Tongue (tissue), 3 donors: ENCODE measurements at places on chromosomes 2 and 18. TPM values are rescaled to one million over a fixed set of nuclear protein-coding genes. Genes with fewer than 3 reads are reported as not detected.

GRCh38 chr18:57649556-57650500 is 28.2 kb upstream of the NARS1 start:
- DNase-seq = no peak

DNA sequence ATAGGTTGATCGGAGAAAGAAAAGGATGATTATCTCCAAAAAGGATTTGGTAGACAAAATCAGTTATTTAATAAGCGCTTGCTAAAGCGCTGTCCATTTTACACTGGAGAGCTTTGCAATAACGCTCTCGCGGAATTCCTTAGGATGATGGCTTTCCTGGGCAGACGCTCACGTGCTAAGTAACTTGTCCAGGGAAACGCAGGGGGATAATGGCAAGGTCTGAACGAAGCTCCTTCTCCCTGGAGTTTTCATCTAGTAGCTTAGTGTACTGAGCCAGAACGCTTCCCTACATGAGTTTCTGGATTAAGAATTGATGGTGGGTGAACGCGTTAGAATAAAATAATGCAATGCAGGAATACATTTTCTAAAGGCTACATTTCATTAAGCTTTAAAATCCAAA is 739.5 kb upstream of the SALL3 start:
- DNase-seq = no peak

The REEP1 gene
- 29.3 TPM for total RNA-seq

DNA sequence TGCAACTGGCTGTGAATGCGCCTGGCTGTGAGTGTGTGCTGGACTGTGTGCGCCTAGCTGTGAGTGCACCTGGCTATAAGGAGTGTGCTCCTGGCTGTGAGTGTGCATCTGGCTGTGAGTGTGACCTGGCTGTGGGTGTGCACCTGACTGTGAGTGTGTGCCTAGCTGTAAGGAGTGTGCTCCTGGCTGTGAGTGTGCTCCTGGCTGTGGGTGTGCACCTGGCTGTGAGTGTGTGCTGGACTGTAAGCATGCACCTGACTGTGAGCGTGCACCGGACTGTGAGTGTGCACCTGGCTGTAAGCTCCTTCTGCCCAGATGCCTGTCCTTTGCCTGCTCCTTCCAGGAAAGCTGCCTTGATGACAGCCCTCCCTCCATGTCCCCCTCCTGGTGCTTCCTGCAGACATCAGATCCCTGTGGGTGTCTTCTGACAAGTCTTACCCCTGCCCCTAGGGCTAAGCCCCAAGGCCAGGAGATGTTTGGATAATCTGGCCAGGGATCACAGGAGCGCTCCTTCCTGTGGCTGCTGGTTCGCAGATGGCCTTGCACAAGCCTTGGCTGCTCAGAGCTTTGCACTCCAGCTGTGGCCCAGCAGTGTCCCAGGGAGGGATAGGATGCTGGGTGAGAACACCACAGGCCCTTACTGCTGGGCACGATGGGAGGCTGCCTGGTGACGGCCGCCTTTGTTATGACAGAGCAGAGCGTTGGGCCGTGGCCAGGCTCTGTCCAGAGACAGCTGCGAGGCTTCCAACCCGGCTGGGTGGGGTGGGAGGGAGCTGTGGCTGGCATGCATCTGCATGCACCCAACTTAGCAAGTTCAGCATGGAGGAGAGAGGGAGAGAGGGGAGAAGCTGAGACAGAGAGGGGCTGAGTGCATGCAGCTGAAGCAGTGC is 89.9 kb downstream of the GLI2 start:
- DNase-seq = peak; percentile 94

The GPR39 gene
- 0.10 TPM for total RNA-seq
